ENCODE measurements at places on chromosomes 1 and 21.

GRCh38 chr1:22208268-22208972 lies 65.5 kb upstream of the WNT4 start:
- no peak for DNase-seq

- no peak for DNase-seq
Measured at GRCh38 chr1:163038928-163039706, 30.0 kb upstream of the RGS4 start.

DNA sequence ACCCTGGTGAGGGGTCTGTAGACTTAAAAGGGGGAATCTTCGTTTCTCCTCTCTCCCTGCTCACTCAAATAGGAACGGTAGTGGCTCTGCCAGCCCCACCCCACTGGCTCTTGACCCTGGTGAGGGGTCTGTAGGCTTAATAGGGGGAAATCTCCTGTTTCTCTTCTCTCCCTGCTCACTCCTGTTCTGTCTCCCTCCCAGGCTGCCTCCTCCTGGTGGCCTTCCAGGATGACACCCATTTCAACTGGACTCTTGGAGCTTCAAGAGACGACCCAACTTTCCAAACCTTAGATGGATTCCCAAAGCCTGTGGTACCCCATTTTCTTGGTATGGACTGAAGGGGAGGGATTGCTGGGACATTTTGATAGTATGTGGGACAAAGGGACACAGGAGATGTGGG lies 1.4 kb upstream of the EPHB2 start:
- no peak for DNase-seq

DNA sequence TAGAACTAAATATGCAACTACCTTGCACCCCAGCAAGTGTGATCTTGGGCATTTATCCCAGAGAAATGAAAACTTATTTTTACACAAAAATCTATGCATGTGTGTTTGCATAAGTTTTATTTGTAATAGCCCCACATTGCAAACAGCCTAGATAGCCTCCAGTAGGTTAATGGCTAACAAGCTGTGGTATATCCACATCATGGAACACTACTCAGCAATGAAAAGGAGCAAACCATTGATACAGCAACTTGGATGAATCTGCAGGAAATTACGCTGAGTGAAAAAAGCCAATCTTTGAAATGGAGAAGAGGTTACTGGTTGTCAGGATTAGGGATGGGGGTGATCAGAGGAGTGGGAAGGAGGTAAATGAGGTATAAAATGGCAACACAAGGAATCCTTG lies 67.8 kb downstream of the HHAT start:
- DNase-seq, result no peak

- DNase-seq, result no peak
Measured at GRCh38 chr1:117815926-117816325, 113.5 kb downstream of the GDAP2 start.

GRCh38 chr1:14439015-14439414 lies 159.5 kb upstream of the KAZN start:
- DNase-seq, result no peak

GRCh38 chr1:183936791-183937190 lies 100.7 kb downstream of the COLGALT2 start:
- DNase-seq, result no peak

- no peak for DNase-seq
Measured at GRCh38 chr1:17409391-17409811, 30.1 kb downstream of the RCC2 start.

- DNase-seq, result no peak
Measured at GRCh38 chr21:29334717-29335428, 36.2 kb downstream of the BACH1 start.

DNA sequence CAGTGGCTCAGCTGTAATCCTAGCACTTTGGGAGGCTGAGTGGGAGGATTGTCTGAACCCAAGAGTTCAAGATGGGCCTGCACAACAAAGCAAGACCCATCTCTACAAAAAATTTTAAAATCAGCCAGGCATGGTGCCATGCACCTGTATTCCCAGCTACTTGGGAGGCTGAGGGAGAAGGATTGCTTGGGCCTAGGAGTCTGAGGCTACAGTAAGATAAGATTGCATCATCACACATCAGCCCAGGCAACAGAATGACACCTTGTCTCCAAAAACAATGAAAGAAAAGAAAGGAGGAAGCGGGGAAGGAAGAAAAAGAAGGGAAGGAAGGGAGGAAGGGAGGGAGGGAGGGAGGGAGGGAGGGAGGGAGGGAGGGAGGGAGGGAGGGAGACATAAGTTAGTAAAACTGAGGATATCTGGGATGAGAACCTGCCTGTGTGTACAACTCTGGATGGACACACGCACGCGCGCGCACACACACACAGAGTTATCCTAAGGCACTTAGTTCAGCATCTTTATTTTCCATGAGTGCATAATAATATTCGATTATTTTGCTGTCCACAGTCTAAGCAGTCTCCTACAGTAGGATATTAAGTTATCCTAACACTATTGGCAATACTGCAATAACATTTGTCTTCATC lies 92.9 kb upstream of the LBR start:
- no peak for DNase-seq
